Suppressor macrophage treated with lipopolysaccharide for 4 hours (primary cell): ENCODE measurements at places on chromosomes 5 and 9.

DNA sequence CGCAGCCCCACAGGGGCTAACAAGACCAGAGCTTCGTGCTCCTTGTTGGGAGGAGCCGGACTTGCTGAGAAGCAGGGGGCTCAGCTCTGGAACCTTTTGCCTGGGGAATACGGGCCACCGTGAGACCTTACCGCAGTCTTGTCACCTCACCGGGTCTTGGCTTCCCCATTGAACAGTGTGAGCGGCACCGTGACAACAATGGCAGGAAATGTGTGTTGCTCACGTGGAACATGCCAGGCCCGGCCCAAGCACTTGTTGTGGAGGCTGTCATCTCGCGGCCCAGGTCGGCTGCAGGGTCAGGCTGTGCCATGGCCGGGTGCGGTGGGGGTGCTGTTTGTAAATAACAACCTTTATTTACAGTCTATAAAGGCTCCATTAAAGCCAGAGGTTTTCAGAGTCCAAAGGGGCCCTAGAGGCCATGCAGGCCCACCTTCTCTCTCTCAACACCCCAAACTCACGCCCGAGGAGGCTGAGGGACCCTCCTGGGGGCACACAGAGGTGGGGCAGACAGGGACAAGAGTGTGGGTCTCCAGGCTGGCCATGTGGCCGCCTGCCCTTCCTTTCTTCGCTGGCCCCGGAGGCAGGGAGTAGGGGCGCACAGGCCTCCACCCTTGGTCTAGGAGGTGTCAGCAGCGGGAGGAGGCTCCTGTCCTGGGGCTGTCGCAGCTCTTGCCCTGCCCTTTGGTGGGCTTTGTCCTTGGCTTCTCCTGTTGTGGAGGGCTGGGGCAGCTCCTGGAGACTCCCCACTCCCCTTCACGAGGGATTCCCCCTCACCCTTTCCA lies 79.7 kb downstream of the TSPAN17 start:
- no peak for DNase-seq

GRCh38 chr5:82704381-82704780 lies 372.8 kb downstream of the TMEM167A start:
- DNase-seq: no peak

GRCh38 chr5:97078958-97079743 lies 63.3 kb downstream of the LIX1 start:
- DNase-seq: peak; percentile 74

DNA sequence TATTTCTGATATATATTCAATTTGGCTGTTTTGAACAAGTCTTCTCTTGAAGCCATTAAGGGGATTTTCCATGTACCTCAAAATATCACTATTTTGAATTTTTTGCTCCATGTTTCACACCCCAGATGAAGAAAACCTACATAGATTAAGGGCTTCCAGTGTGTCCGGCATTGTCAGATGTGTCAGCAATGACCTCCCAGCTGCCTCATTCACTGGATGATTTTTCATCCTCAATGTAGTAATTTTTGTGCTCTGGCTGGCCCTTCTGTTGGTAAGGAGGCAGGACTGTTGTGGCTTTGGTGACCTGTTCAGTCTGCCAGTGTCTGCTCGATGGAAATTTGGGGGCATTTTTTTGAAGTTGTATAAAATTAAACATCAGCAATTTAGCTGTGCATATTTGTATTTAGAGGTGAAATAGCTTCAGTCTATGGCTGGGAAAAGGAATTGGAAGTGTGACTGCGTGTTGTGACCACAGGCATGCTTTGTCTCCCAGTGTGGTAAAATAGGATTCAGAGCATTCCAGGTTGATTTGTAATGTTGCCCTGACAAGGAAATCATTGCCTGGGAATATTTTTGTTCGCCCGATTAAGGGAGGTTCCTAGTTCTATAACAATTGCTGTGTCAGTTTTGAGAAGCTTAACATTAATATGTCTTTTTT lies 312.4 kb downstream of the ARHGEF28 start:
- DNase-seq: no peak

- no peak for DNase-seq
These were observed 122.4 kb upstream of the PRDM9 start for GRCh38 chr5:23385036-23385435.

DNA sequence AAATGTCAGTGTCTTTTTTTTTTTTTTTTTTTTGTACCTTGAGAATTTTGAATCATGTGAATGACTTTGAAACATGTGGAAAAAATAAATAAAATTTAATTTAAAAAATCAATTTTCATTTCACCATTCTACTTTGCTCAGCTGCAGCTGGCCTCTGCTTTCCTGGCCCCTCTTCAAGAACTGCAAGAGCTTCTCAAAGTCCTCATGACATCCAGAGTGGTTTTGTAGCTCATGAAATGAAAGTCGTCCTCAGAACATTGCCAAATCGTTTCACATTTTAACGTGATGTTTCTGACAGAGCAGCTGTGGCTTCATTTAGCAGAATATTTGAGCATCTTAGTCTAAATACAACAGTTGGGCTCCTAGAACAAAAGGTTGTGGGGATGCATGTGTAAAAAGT lies 47.9 kb upstream of the TMEM215 start:
- DNase-seq: no peak

DNA sequence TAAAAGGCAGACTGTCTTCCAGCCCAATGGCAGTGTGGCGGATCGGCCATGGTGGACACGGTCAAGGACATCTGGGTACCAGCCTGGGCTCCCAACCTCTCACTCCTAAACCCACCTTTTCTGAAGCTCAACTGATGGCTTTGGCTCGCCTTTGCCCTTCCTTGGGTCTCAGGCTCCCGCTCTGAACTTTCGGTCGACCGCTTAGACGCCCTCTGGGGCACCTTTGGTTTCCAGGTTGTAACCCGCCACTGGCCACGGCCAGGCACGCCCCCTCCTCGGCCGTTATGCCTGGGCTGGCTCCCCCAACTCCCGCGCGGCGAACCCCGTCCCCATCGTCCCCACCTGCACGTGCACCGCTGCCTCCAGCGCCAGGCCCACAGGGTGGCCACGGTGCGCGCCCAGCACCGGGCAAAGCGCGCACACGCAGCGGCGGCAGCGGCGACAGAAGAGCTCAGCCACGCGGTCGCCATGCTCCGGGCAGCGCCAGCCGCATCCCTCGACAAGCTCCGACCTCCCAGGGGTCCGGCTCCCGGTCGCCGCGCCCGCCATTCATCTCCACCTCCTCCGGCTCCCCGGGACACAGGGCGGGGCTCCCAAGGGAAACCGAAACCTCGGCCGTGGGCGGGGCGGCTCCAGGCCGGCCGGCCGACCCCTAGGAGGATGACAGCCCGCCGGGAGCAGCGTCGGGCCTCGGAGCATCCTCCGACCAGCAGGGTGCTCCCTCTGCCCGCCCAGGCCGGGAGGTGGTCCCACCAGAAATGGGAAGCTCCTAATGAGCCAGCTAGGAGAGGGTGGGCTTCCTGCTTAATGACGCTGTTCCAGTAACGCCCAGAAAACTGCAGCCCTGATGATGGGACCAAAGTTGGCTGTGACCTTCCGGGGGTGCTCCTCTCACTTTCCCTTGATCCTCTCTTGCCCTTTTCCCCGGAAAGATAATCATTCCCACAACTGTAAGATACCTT lies at the start of gene TRIM14:
TSS of gene TRIM14 (minus strand) at position 583 of the 962 bp plus-strand sequence. CDS start at position 549, 34 bp downstream.
- DNase-seq: peak; percentile 95

DNA sequence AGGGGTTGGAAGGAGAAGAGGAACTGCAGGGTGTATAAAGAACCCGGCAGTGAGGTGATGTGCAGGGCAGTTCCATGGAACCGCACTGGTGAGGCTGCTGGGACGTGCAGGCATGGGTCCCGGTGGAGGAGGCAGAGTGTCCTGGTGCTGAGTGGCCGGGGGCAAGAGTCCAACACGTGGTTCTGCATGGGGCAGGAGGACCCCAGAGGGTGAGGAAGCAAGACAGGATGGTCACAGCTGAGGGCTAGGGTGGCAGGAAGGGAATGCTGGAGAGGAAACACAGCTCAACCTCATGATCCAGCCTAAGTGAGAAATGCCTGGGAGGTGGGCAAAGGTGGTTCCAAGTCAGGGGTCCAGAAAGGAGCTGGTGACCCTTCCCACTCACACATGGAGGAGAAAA lies 87.2 kb downstream of the S1PR3 start:
- no peak for DNase-seq

DNA sequence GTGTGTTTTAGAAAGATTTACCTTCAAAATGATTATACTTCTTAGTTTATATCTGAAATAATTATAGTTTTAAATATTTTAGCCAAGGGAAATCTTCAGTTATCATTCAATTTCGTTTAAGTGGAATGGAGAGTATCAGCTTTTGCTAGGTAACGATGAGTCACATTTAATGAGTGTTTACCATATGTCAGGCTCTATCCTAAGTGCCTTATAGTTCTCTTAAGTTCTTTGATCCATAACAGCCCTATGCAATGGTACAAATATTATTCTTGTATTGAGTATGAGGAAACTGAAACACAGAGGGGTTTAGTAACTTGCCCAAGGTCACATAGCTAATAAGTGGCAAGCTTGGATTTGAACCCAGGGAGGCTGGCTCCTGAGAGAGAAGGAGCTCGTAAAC lies 37.5 kb upstream of the SHB start:
- DNase-seq: no peak

DNA sequence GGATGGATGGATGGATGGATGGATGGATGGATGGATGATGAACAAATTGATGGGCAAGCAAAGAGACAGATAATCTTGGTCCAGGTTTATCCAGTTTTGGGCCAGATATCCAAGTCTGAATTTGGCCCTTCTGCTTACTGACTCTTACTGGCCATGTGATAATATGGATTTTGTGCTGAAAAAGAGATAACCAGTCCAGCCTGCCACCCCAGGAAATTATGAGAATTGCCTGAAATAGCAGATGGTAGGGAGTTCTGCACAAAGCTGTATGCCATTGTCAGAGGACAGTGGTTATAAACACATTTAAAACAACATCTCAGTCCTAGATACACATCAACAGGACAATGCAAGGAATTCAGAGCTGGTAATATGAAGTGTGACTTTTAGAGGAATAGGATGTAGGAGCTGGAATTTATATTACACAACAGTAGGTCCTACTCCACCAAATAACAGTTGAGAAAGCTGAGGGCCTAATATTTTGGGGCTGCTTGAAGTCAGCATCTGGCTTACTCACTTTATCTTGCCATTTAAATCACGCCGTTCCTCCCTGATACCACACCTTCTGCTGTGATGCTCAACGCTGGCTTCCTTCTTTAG lies 9.0 kb upstream of the FAT2 start:
- no peak for DNase-seq

DNA sequence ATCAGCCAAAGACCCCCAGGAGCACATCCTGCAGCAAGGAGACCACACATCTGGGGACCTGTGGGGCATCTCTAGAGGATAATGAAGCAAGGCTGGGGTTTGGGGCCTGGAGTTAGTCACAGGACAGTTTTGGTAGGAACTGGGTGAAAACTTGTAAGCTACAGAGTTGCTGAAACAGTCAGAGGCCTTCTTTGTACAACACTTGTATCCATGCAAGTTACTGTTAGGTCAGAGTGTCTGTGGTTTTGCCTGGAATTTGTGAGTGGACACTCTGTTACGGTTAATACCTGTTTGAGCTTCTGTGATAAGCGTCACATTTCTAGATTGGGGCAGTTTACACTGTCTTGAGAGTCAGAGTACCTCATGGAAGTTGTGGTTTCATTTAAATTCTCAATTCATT lies 22.6 kb upstream of the ASPN start:
- DNase-seq: no peak

GRCh38 chr9:18396102-18396728 lies 77.7 kb upstream of the ADAMTSL1 start:
- DNase-seq: peak; percentile 18

DNA sequence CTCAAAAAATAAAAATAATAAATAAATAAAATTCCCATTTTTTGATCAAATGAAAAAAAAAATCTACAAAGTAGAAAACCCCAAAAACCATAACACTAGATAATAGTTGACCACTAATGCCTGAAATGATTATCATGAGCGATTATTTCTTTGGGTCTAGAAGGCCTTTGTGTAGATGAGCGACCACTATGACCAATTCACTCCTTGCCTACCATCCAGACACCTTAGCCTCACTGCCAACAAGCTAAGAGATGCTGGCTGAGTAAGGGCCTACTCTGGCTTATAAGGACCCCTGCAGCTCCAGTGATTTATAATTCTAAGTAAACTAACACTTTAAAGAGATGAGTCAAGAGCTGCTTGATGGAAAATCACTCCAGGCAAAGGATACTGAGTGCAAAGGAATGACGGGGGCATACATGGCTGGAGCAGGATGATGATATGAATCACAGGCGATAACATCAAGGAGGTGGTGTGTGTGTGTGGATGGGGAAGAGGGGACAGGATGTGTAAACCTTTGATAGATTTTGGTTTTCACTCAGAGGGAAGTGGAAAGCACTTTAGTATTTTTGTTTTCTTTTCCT lies 4.8 kb upstream of the F2RL1 start:
- DNase-seq: no peak

- DNase-seq: no peak
These were observed 807.9 kb downstream of the PRELID2 start for GRCh38 chr5:145027286-145027685.

DNA sequence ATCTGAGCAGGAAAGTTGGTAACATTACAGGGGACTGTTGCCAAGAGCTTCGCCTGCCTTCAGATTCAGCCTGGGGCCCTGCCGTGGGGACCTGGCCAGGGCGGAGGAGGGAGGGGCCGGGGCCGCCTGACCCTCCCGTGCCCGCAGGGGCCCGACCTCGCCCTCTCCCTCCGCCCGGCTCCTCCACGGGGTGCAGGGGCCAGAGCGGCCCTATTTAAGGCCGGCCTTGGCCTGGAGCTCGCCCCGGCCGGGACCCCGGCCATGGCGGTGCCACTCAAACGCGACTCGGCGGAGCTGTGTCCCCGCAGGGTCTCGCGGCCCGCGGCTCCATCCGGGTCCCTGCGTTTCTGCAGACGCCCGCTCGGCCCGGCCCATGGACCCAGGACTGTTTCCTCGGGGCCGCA lies 757 bp downstream of the TMEM250 start:
- DNase-seq: peak; percentile 12

DNA sequence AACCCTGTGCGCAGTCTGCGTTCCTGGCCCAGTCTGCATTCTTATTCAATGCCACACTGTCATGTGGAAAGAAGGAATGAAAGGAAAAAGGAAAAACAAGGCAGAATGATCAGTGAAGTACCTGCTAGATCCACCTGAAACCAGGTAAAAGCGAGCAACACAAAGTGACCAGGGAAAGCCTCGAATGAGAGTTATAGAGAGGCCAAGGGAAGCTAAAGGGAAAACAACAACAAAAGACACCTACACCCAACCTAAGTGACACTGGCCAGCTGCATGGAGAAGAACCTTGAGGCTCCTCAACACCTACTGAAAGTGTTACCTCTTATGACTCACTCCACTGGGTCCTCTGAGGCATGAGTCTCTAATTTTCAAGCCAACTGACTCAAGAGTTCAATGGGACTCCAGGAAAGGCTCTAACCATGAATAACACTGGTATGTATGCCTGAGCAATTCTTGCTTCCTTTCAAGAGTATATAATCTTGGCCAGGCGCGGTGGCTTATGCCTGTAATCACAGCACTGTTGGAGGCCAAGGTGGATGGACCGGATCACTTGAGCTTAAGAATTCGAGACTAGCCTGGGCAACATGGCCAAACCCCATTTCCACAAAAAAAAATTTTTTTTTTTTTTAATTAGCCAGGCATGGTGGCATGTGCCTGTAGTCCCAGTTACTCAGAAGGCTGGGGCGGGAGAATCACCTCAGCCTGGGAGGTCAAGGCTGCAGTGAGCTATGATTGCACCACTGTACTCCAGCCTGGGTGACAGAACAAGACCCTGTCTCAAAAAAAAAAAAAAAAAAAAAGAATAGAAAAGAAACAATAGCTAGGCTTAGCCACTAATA lies 29.0 kb downstream of the MTMR12 start:
- no peak for DNase-seq
